ENCODE measurements at places on chromosomes 5 and 9. TPM values are rescaled to one million over a fixed set of nuclear protein-coding genes. Genes with fewer than 3 reads are reported as not detected.

The PCDHB8 gene
- 0.09 TPM for total RNA-seq

The PCDHA9 gene
- not detected for total RNA-seq

The CDKN2B-AS1 gene
- 1.1 TPM for total RNA-seq

The CFAP77 gene
- not detected for total RNA-seq

The GOLM1 gene
- 2.9 TPM for total RNA-seq

The C8G gene
- total RNA-seq = not detected

The ACTL7B gene
- total RNA-seq = not detected

The CCNI2 gene
- total RNA-seq = 0.19 TPM

The SLCO6A1 gene
- total RNA-seq = not detected

The CCDC192 gene
- total RNA-seq = not detected

The SEPTIN8 gene
- 42.0 TPM for total RNA-seq

The NR3C1 gene
- total RNA-seq = 16.7 TPM

The RUSC2 gene
- total RNA-seq = 16.0 TPM

The CDH9 gene
- not detected for total RNA-seq

The CTXN3 gene
- total RNA-seq = 0.13 TPM

The PCDHGA2 gene
- total RNA-seq = 0.26 TPM

The GPRIN1 gene
- total RNA-seq = 4.6 TPM
